ENCODE measurements at places on chromosomes 3 and 15. TPM values are rescaled to one million over a fixed set of nuclear protein-coding genes. Genes with fewer than 3 reads are reported as not detected.

Gene ITIH1
- not detected for polyA plus RNA-seq

Gene C3orf70
- polyA plus RNA-seq: 0.69 TPM

Gene NANOGP8
- not detected for polyA plus RNA-seq

Gene UBA7
- 29.8 TPM for polyA plus RNA-seq

Gene ARNT2
- polyA plus RNA-seq: 12.2 TPM

Gene COL8A1
- polyA plus RNA-seq: 3.6 TPM

Gene GHSR
- not detected for polyA plus RNA-seq

Gene DNAH12
- not detected for polyA plus RNA-seq

Gene CAND2
- polyA plus RNA-seq: 3.9 TPM

Gene ZNF662
- polyA plus RNA-seq: 4.9 TPM

Gene ENTPD3
- 1.1 TPM for polyA plus RNA-seq

Gene CLDN16
- polyA plus RNA-seq: 28.4 TPM

Gene RARB
- polyA plus RNA-seq: 8.3 TPM

Gene BFSP2
- 0.86 TPM for polyA plus RNA-seq

Gene CCDC14
- 8.3 TPM for polyA plus RNA-seq

Gene IL5RA
- 0.22 TPM for polyA plus RNA-seq

Gene TMIE
- 1.3 TPM for polyA plus RNA-seq

Gene CYB561D2
- 38.8 TPM for polyA plus RNA-seq

Gene GOLGA8T
- 0.28 TPM for polyA plus RNA-seq

Gene CCDC80
- 12.0 TPM for polyA plus RNA-seq

Gene GPR27
- polyA plus RNA-seq: 5.5 TPM

Gene NUP210
- 5.6 TPM for polyA plus RNA-seq

Gene MOBP
- not detected for polyA plus RNA-seq

Gene IL17RC
- polyA plus RNA-seq: 31.5 TPM

Gene GBE1
- polyA plus RNA-seq: 29.3 TPM

Gene BTLA
- not detected for polyA plus RNA-seq

Gene DAZL
- polyA plus RNA-seq: not detected

Gene NMNAT3
- polyA plus RNA-seq: 13.8 TPM

Gene SLC28A2
- 0.17 TPM for polyA plus RNA-seq

Gene OCA2
- polyA plus RNA-seq: 0.45 TPM

Gene COL6A5
- polyA plus RNA-seq: not detected

Gene ANKUB1
- not detected for polyA plus RNA-seq

Gene TBC1D23
- 18.0 TPM for polyA plus RNA-seq

Gene TNFSF10
- 75.4 TPM for polyA plus RNA-seq

Gene MME
- polyA plus RNA-seq: 126 TPM

Gene ISLR
- polyA plus RNA-seq: 18.8 TPM

Gene TRIM42
- not detected for polyA plus RNA-seq

All from kidney (tissue), 22 donors.